ENCODE measurements at places on chromosomes 2 and 18. TPM values are rescaled to one million over a fixed set of nuclear protein-coding genes. Genes with fewer than 3 reads are reported as not detected.
A peak's percentile ranks its signal among the peaks of the same experiment; 100 is the strongest.

The HTR2B gene
- not detected for total RNA-seq

The NT5DC4 gene
- total RNA-seq, result not detected

DNA sequence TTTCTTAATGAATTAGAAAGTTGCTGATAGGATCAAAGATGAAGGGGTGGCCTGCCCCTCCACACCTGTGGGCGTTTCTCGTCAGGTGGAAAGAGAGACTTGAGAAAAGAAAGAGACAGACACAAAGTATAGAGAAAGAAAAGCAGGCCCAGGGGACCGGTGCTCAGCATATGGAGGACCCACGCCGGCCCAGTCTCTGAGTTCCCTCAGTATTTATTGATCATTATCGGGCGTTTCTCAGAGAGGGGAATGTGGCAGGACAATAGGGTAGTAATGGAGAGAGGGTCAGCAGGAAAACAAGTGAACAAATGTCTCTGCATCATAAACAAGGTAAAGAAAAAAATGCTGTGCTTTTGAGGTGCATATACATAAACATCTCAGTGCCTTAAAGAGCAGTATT lies 144.3 kb downstream of the CCDC102B start:
- no peak for DNase-seq
- H3K4me3 ChIP-seq, result no peak overlapping the region
- no peaks in the 10 kb centered on the region for H3K27me3 ChIP-seq
- no peaks in the 10 kb centered on the region for H3K36me3 ChIP-seq

DNA sequence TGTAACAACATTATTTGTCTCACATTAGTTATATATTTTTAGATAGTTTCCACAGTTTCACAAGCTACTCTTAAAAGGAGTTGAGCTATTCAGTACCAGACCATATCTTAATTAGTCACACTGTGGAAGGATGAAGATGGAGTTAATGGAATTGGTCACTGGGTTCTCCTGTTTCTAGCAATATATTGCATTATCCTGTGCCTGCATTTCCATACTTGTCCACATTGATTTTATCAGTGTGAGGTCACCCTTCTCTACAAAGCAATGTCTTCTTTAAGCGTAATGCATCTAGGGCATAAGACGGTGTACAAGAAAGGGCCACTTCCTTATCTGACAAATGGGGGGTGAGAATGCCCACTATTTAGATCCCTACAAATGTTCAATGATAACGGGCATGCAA lies 216.8 kb upstream of the TANK start:
- no peak overlapping the region for H3K4me3 ChIP-seq
- H3K27ac ChIP-seq, result no peak overlapping the region
- H3K36me3 ChIP-seq, result no peaks in the 10 kb centered on the region
- H3K27me3 ChIP-seq, result no peaks in the 10 kb centered on the region
- no peak for DNase-seq
- H3K4me1 ChIP-seq, result peaks cover 7% of the 10 kb centered on the region

The ADRA2B gene
- 0.21 TPM for total RNA-seq

DNA sequence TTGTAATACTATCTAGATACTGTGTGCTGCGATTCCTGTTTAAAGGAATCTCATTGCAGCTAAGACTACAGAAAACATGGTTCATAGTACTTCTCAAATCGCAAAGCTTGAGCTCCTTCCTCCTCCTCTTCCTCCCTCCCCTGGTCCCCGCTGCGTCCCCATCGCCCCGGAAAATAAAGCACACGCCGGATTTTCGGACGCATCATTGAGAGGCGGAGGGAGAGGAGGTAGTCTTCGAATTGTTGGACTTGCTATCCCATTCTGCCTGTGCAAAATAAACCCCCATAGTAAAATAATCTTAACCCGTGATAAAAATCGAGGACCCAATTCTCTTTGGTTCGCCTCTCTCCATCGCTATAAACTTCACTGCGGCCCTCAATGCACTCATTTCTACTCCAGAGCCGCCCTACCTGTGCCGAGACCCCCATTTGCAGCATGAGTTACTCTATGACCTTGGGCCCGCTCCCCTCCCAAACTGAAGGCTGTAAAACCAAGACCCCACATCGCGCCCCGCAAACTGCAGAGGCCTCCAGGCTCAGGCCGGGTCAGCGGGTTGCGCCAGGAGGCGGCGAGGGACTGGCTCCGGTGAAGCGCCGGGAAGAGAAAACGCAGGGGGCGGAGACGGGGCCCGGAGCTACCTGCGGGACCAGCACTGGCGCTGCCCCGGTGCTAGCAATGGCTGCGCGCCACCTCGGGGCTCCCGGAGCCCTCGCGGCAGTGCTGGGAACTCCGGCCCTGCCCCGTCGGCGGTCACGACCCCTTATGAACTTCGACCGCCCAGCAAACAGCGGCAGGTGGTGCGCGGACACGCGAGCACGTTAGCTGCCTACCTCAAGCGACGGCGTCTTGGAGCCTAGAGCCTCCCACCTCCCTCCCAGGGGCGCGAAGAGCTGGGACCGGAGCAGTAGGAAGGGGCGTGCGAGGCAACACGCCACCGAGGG lies 649 bp downstream of the ESCO1 start:
- H3K27ac ChIP-seq, result peak overlapping the region; percentile 84
- H3K4me1 ChIP-seq, result peaks cover 22% of the 10 kb centered on the region
- DNase-seq, result no peak
- peak overlapping the region; percentile 98 for H3K4me3 ChIP-seq
- no peaks in the 10 kb centered on the region for H3K27me3 ChIP-seq

DNA sequence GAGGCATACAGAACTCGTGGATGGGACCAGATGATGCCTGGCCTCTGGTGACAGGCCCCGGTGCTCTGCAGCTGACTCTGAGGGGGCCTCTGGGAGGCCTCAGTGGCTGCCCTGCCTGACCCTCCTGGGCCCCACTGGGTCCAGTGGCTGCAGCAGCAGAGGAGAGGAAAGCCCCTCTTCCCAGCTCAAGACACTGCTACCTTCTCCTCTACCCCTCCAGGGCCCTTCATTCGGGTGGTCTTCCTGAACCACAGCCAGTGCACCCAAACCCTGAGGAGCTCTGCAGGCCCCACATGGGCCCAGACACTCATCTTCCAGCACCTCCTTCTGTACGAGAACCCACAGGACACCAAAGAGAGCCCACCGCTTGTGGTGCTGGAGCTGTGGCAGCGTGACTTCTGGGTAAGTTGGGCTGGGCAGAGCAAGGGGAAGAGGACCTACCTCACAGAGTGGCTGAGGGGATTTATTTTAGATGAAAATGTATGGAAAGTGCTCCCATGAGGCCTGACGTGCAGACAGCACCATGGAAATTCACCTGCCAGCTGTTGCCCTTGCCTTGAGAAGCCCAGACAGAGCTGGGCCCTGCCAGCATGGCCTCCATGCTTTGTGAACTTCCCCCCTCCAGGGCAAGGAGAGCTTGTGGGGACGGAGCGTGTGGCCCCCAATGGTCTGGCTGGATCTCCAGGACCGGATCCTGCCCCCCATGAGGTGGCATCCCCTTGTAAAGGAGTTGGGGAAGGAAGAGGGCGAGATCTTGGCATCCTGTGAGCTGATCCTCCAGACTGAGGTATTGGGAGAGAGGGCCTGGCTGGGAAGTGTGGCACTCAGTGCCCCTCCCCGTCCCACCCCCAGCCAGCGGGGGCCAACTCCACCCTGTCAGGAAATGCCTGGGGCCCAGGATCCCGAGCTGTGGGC lies 46.3 kb downstream of the LMAN2L start:
- no peaks in the 10 kb centered on the region for H3K4me1 ChIP-seq
- H3K27me3 ChIP-seq, result no peaks in the 10 kb centered on the region
- H3K27ac ChIP-seq, result no peak overlapping the region
- no peak overlapping the region for H3K4me3 ChIP-seq

- H3K4me1 ChIP-seq, result no peaks in the 10 kb centered on the region
- H3K4me3 ChIP-seq, result no peak overlapping the region
- H3K36me3 ChIP-seq, result no peaks in the 10 kb centered on the region
- peaks cover 27% of the 10 kb centered on the region for H3K27me3 ChIP-seq
These were observed 19.6 kb upstream of the YPEL5 start for GRCh38 chr2:30127016-30127893.

The ACTR3 gene
- total RNA-seq, result 530 TPM

The APCDD1 gene
- not detected for total RNA-seq

The FKBP7 gene
- total RNA-seq, result 6.6 TPM

DNA sequence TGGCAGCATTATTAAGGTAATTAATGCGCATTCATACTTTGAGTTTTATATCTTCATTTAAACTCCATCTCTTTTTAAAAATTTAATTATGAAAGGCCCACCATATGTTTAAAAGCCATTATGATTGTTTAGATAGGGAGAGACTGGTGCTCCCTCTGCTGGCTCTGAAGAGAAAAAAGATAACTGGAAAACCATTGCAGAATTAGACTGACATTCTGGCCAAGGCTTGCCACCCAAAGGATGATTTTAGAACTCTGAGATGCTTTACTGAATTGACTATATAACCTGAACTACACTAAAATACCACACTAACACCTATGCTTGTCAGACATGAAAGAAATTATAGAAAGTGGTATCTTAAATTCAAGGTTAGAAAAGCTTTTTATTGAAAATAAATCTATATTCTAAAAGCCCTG lies 127.6 kb upstream of the SPOPL start:
- H3K27me3 ChIP-seq, result no peaks in the 10 kb centered on the region
- H3K4me3 ChIP-seq, result no peak overlapping the region
- no peak overlapping the region for H3K27ac ChIP-seq

The MYO1B gene
- total RNA-seq, result 7.0 TPM

- no peak overlapping the region for H3K4me3 ChIP-seq
- peaks cover 10% of the 10 kb centered on the region for H3K36me3 ChIP-seq
- H3K27ac ChIP-seq, result no peak overlapping the region
- H3K4me1 ChIP-seq, result no peaks in the 10 kb centered on the region
- H3K27me3 ChIP-seq, result no peaks in the 10 kb centered on the region
- DNase-seq, result no peak
These were observed 124.8 kb downstream of the DYM start for GRCh38 chr18:49335677-49336076.

DNA sequence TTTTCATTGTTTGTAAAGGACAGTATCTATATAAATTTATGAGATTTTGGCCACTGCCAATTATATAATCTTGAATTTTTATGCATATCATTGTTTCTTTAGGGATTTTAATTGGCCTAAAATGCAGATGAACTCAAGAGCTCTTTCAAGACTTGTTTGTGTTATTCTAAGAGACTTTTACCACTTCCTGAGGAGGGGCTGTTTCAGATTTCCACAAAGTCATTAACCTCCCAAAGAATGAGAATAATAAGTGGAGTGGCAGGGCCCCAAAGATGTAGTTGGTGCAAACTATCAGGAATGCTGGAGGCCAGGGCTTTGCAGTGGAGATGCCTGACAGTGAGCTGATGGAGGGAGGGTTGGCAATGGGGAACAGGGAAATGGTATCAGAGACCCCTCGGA lies 15.5 kb upstream of the ACVR1 start:
- peaks cover 14% of the 10 kb centered on the region for H3K36me3 ChIP-seq
- H3K4me1 ChIP-seq, result peaks cover 52% of the 10 kb centered on the region
- no peak for DNase-seq
- no peaks in the 10 kb centered on the region for H3K27me3 ChIP-seq
- H3K4me3 ChIP-seq, result no peak overlapping the region

GRCh38 chr2:98252038-98252773 lies 94.0 kb upstream of the CNGA3 start:
- DNase-seq, result no peak
- no peak overlapping the region for H3K27ac ChIP-seq
- no peaks in the 10 kb centered on the region for H3K36me3 ChIP-seq
- H3K27me3 ChIP-seq, result no peaks in the 10 kb centered on the region
- no peak overlapping the region for H3K4me3 ChIP-seq
- H3K4me1 ChIP-seq, result no peaks in the 10 kb centered on the region

Measured in activated T-helper 2 cell treated with anti-CD3 and anti-CD28 coated beads, Interferon-gamma antibody, Interleukin-2, Interleukin-4, amounts not matched to agents 10 μg/mL and 5 μg/mL and 100 μg/mL, durations not matched to agents 14 hours and 24 hours and 36 hours (primary cell).